ENCODE measurements at places on chromosomes 7 and 10. TPM values are rescaled to one million over a fixed set of nuclear protein-coding genes. Genes with fewer than 3 reads are reported as not detected.

The GNA12 gene
- total RNA-seq: 11.6 TPM

- H3K27me3 ChIP-seq: no peaks in the 10 kb centered on the region
- no peaks in the 10 kb centered on the region for H3K36me3 ChIP-seq
- H3K4me3 ChIP-seq: peak within 1 kb of the TSS; percentile 38
Observed at GRCh38 chr10:80289451-80290287, at the start of gene MAT1A. MAT1A (minus strand) TSS chr10:80289658; CDS start chr10:80289423, 235 bp downstream.

- no peaks in the 10 kb centered on the region for H3K36me3 ChIP-seq
- DNase-seq: no peak
- no peak overlapping the region for H3K27ac ChIP-seq
- no peaks in the 10 kb centered on the region for H3K4me1 ChIP-seq
- no peaks in the 10 kb centered on the region for H3K27me3 ChIP-seq
Observed at GRCh38 chr7:141200191-141201108, 126.6 kb downstream of the TMEM178B start.

DNA sequence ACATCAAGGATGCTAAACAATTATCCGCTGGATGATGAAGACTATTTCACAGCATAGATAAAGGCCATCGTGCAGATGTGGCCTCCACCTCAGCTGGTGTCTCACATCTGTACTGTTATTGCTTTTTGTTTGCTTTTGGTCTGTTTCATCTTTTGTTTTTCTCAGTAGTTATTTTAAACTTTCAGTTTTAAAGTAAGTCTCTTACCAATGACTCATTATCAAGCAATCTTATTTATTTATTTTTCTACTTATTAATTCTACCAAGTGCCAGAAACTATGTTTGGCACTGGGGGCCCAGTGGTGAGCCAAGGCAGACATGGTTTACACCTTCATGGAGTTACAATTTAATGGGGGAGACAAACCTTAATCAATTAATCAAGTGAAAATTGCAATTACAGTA is 250.9 kb upstream of the TMEM72 start:
- H3K4me3 ChIP-seq: no peak overlapping the region
- no peaks in the 10 kb centered on the region for H3K4me1 ChIP-seq
- H3K27ac ChIP-seq: no peak overlapping the region
- H3K27me3 ChIP-seq: no peaks in the 10 kb centered on the region
- H3K36me3 ChIP-seq: no peaks in the 10 kb centered on the region

DNA sequence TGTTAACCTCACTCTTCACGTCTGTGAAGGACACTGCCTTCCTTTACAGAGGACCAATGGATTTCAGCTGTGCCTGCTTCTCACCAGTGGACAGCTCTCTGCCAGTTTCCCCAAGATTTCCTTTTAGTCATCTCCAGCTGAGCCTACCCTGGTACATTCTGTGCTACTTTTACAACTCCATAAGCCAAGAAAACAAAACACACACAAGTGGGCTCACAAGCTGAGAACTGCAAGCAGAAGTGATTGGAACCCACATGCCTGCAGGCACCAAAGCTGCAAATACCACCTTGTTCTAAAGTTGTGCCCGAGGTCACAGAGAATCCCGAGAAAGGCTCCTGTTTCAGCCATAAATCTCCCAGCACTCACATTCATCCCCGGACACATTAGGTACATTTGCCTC is 636.8 kb downstream of the PHTF2 start:
- no peak overlapping the region for H3K27ac ChIP-seq
- H3K27me3 ChIP-seq: no peaks in the 10 kb centered on the region
- DNase-seq: no peak
- H3K4me1 ChIP-seq: no peaks in the 10 kb centered on the region
- H3K36me3 ChIP-seq: no peaks in the 10 kb centered on the region

DNA sequence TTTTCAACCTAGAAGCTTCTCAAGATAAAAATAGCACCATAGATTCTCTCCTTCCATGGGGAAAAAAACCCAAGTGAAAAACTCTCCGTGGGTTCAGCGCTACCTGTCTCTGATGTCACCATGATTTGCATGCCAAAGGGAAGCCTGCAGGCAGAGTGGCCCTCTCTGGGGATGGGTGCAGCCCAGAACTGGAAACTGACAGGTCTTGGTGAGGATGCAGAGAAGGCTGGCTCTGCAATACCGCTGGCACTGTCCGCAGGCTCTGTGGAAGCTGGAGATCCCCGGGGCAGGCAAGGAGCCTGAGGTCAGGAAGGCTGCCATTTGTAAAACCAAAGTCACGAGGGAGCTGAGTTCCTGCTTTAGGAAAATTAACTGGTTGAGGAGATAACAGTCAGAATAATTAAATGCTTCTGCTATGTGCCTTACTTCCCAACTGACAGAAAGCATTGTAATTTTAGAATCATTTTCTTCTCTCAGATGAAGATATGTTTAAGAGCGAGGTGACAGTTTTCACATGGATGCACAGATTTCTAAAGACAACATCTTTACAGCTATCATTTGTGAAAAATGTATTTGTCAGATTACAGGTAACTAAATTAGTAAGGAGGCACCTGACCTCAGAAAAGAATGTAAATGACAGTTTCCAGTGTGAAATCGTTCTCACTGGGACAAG is 731.5 kb upstream of the FZD8 start:
- no peak overlapping the region for H3K4me3 ChIP-seq
- no peaks in the 10 kb centered on the region for H3K36me3 ChIP-seq
- H3K4me1 ChIP-seq: no peaks in the 10 kb centered on the region
- no peak for DNase-seq
- no peaks in the 10 kb centered on the region for H3K27me3 ChIP-seq

DNA sequence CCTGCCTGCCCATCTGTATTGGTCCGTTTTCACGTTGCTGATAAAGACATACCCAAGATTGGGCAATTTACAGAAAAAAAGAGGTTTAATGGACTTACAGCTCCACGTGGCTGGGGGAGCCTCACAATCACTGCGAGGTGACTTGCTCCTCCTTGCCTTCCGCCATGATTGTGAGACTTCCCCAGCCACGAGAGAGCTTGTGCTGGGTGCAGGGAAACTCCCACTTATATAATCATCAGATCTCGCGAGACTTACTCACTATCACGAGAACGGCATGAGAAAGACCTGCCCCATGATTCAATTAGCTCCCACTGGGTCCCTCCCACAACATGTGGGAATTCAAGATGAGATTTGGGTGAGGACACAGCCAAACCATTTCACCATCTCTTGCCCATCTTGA is 111.8 kb downstream of the MYL10 start:
- H3K36me3 ChIP-seq: no peaks in the 10 kb centered on the region
- no peak overlapping the region for H3K4me3 ChIP-seq
- H3K27ac ChIP-seq: no peak overlapping the region
- H3K27me3 ChIP-seq: peaks cover 32% of the 10 kb centered on the region
- DNase-seq: no peak

GRCh38 chr7:80088705-80089104 is 45.9 kb upstream of the GNAI1 start:
- H3K36me3 ChIP-seq: no peaks in the 10 kb centered on the region
- H3K4me3 ChIP-seq: no peak overlapping the region
- H3K27ac ChIP-seq: no peak overlapping the region
- no peak for DNase-seq
- H3K4me1 ChIP-seq: peaks cover 41% of the 10 kb centered on the region

GRCh38 chr7:1697499-1698125 is 27.5 kb downstream of the ELFN1 start:
- no peak overlapping the region for H3K27ac ChIP-seq
- no peaks in the 10 kb centered on the region for H3K27me3 ChIP-seq
- no peak for DNase-seq
- H3K4me3 ChIP-seq: no peak overlapping the region
- no peaks in the 10 kb centered on the region for H3K4me1 ChIP-seq

DNA sequence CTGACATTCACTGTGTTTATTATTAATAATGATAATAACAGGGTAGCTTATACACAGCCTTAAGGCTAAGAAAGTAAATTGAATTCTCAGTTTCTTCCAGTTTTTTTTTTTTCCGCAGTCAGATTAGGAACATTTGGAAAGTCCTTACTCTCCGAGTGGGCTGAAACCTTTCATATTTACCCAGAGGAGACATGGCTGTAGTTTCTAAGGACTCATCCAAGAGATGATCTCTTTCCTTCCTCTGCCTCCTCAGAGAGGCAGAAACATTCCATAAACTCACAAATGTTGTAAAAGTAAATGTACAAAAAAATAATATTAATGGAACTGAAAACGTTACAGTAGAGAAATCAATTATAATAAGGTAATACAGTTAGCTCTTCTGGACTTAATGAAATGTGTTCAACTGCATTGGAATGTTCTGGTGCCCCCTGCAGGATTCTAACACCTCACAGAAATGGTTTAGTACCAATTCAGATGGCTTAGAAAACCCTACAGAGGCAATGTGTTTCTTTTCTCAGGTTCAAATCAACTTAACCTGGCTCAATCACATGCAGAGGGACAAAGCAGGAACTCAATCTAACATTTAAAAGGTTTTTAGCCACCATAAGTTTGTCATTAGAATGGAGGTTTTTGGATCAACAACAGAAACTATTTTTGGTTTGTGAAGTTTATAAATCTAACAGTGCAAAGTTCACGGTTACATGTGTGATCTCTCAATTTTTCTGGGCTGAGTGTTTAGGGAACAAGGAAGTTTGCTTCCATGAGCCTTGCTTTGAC is 71.7 kb downstream of the ICA1 start:
- H3K4me3 ChIP-seq: no peak overlapping the region
- H3K27me3 ChIP-seq: no peaks in the 10 kb centered on the region
- DNase-seq: no peak
- no peaks in the 10 kb centered on the region for H3K36me3 ChIP-seq

DNA sequence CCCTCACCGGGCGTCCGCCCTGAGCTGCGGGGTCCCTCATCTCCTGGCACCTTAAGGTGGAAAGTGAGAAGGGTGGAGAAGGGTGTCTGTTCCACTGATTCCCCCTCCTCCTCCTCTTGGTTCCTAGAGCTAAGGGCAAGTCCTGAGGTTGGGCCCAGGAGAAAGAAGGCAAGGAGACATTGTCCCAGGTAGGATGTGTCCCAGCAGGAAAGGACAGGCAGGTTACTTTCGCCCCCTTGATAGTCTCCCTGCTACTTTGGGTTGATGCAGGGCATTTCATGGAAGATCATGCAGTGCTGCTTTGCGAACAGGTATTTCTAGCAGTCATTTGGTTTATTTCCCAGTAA is 582 bp downstream of the STEAP2 start:
- no peak for DNase-seq
- H3K27me3 ChIP-seq: no peaks in the 10 kb centered on the region
- no peaks in the 10 kb centered on the region for H3K36me3 ChIP-seq
- H3K27ac ChIP-seq: peak overlapping the region; percentile 81
- H3K4me1 ChIP-seq: peaks cover 7% of the 10 kb centered on the region
- H3K4me3 ChIP-seq: peak overlapping the region; percentile 81

DNA sequence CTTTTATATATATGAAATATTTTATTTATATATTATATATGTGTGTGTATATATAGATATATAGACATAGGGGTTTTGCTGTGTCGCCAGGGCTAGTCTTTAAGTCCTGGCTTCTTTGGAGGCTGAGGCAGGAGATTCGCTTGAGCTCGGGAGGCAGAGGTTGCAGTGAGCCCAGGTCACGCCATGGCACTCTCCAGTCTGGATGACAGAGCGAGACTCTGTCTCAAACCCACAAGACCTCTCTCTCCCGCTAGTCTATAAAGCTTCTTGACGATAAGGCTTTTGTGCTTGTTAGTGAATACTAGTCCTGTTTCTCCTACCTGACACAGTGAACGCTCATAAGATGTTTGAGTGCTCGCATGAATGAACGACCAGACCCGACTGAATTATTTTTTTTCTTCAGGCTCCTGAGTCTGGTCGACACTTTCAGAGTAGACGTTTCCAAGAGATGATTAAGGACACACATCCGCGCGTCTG is 577 bp upstream of the DDX21 start:
- H3K4me1 ChIP-seq: peaks cover 44% of the 10 kb centered on the region
- no peaks in the 10 kb centered on the region for H3K27me3 ChIP-seq
- no peak for DNase-seq
- H3K4me3 ChIP-seq: peak overlapping the region; percentile 78

DNA sequence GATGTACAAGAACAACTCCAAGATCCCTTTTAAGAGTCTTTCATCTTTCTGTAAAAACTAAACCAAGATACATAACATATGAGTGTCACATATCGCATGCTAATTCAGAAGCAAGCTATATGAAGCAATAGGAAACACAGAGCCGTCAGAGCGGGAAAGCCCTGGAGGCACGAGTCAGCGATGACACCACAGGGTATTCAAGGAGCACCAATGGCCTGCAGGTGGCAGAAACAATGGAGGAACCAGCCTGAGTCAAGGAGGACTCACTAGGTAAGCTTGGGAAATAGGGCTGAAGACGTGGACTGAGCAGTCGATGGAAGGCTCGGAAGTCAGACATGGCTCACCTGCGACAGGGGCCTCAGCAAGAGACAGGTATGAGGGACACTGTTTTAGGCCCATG is 214.4 kb downstream of the FAM107B start:
- H3K36me3 ChIP-seq: no peaks in the 10 kb centered on the region
- no peaks in the 10 kb centered on the region for H3K27me3 ChIP-seq
- H3K4me1 ChIP-seq: peaks cover 4% of the 10 kb centered on the region
- DNase-seq: no peak
- H3K4me3 ChIP-seq: no peak overlapping the region

DNA sequence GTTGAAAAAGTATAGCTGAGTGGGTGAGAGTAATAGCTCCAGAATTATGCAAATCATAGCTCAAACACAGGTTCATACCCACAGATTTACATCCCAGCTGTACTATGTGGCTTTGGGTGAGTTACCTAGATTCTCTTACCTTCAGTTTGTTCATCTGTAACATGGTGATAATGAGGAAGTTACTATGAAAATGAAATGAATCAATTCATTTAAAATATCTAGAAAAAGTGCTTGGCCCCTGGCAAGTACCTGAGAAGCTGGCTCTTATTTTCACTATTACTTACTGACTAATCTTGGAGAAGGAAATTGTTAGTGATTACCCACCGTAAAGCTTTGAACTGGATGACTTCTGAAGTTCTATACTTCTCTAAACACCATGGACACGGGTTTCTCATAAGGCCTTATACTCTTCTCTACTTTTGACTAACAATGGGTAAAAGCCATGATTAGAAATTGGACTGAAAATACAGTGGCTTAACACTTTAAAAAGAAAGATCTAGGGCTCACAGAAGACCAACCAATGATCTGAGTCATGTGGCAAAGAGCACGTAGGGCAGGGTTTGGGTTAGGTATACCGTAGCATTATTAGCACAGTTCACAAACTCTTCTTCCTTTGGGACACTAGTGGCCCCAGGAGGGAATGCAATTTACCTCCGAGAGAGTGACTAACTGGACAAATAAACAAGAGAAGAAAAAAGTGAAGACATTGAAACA is 149.2 kb downstream of the PLPP4 start:
- no peak overlapping the region for H3K27ac ChIP-seq
- no peak overlapping the region for H3K4me3 ChIP-seq
- no peaks in the 10 kb centered on the region for H3K4me1 ChIP-seq
- H3K36me3 ChIP-seq: no peaks in the 10 kb centered on the region

Data from esophagus squamous epithelium (tissue), 5 donors.